ENCODE measurements at places on chromosomes 2 and 18.

DNA sequence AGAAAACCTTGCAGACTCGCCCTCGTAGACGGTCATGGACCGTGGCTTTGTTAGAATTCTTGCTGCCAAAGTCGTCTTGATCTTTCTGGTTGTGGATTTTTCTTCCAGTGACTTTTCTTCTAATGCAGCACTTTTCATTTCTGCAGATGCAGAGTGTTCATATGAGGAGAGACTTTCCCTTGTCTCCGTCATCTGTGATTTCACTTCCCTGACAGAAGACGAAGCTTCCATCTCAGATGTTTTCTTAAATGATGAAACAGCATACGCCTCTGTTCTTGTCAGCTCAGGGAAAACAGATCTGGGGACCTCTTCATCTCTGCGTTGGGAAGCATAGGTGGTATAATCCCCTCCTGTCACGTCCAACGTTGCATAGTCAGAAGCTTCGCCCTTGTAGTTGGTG is 50.9 kb downstream of the PLEKHA3 start:
- DNase-seq = no peak

DNA sequence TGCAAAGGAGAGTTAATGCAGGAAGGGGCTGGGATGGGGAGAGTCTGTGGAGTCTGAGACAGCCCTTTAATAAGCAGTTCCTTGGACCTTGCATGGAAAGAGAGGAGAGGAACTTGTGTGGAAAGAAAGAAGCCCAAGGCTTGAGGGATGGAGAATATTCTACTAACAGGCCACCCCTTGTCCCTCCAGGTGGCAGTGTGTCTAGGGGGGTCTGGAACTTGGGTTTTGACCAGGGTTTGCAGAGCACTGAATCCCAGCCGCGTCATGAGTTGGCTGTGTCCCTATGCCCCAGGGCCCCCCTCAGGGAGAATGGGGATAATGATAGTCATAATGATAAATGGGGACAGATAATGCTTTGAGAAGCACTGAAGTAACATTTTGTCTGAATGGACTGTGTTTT is 15.0 kb downstream of the TCF7L1 start:
- DNase-seq = no peak

DNA sequence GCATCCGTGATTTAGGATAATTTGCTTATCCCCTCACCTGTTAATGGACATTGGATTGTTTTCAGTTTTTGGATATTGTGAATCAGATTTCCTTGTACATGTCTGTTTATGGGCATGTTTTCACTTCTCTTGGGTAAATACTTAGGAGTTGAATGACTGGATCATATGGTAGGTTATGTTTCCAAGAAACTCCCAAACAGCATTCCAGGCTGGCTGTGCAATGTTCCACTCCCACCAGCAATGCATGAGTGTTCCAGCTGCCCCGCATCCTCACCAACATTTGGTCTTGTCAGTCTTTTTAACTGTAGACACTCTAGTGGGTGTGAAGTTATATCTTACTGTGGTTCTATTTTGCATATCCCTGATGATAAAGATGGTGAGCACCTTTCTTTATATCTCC is 8.9 kb upstream of the LRRFIP1 start:
- DNase-seq = no peak

GRCh38 chr18:72502671-72503431 is 41.3 kb downstream of the CBLN2 start:
- no peak for DNase-seq

GRCh38 chr2:68274022-68274421 is 21.7 kb upstream of the PPP3R1 start:
- no peak for DNase-seq

DNA sequence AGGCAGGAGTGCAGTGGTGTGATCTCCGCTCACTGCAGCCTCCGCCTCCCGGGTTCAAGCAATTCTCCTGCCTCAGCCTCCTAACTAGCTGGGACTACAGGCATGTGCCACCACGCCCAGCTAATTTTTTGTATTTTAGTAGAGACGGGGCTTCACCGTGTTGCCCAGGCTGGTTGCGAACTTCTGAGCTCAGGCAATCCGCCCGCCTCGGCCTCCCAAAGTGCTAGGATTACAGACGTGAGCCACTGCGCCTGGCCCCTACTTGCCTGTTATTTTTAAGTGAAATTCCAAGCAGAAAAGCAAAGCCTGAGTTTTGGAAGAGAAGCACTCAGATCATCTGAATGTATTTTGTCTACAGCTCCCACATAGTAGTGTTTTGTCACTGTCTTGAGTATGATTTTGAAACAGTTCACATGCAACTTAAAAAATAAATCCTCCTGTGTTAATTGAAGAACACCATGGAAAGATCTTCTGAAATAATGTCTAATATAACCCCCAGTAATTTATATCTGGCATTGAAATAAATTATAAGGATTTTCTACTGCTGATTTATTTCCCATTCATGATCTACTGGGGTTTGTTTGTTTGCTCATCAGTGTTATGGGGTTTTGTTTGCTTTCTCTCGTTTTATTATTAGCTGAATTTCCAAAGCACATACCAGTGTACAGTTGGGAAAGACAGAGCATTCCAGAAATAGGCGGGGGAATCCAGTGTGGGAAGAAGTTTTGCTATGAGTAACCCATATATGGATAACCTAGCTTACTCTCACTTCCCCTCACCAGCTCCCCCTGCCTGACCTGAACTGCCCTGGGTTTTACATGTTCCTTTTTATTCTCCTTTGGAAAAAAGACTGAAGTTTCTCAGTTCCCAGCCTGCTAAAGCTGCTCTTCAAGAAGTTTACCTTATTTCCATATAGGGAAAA is 80.1 kb upstream of the MAP3K20 start:
- no peak for DNase-seq

GRCh38 chr2:30688956-30689401 is 118.3 kb downstream of the CAPN13 start:
- no peak for DNase-seq

- DNase-seq = peak; percentile 73
Measured at GRCh38 chr2:29012211-29012681, 31.1 kb downstream of the TOGARAM2 start.

GRCh38 chr2:200184748-200185627 is 121.5 kb upstream of the SPATS2L start:
- no peak for DNase-seq

- peak; percentile 36 for DNase-seq
Measured at GRCh38 chr2:237143118-237143517, 57.4 kb downstream of the COPS8 start.

- DNase-seq = no peak
Measured at GRCh38 chr2:163613266-163613731, 122.5 kb downstream of the FIGN start.

DNA sequence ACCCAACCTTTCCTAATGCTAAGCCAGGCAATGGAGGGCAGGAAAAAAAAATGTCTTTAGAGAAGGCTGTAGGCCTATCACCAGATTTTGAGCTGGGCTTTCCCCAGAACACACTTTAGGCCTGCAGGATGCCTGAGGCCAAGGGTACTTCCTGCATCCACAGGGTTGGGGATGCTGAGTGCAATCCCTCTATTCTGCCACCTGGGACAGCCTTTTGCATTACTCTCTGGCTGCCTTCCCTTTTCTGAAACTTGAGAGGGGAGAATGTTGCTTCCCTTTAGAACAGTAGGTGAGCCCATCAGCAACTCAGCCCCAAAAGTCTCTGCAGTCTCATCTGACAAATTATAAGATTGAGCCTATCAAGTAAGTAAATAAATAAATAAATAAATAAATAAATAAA is 195.2 kb downstream of the SLC8A1 start:
- no peak for DNase-seq

DNA sequence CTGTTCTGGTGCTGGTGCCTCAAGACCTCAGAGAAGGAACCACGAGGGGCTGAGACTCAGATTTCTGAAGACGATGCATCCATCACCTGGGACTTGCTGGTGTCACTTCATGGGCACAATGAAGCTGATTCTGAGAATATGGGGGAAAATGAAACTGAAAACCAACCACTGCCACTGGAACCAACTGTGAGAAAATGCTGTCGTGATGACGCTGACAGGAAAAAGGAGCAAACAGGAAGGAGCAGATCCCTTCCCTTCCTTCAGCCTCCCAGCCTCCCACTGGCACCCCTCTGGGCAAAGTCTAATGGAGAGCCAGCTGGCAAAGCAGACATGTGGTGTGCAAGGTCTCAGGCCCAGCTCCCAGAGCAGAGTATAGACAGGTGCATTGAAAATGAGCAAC is 109.7 kb downstream of the FOXI3 start:
- no peak for DNase-seq

- DNase-seq = no peak
Measured at GRCh38 chr2:28506112-28506910, 10.5 kb downstream of the PLB1 start.

- DNase-seq = no peak
Measured at GRCh38 chr2:233973786-233974185, 56.6 kb downstream of the TRPM8 start.

DNA sequence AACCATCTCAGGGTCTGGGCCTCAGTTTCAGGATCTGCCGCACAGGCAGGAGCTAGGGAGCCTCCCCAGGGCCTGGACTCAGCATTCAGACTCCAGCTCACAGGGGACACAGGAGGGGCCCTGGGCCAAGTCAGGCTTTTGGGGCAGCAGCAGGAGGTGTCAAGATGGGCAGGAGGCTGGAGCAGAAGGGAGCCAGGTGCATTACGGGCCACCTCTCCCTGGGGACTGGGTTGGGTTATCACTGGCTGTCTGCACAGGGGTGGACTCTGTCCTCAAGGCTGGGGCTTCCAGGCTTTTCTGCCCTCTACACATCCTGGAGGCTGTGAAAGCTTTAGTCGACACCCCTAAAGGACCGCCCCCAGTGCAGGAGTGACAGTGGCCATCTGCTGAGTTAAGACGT is 20.0 kb downstream of the AQP12A start:
- DNase-seq = no peak

- no peak for DNase-seq
Measured at GRCh38 chr2:154850532-154850931, 152.0 kb downstream of the KCNJ3 start.

DNA sequence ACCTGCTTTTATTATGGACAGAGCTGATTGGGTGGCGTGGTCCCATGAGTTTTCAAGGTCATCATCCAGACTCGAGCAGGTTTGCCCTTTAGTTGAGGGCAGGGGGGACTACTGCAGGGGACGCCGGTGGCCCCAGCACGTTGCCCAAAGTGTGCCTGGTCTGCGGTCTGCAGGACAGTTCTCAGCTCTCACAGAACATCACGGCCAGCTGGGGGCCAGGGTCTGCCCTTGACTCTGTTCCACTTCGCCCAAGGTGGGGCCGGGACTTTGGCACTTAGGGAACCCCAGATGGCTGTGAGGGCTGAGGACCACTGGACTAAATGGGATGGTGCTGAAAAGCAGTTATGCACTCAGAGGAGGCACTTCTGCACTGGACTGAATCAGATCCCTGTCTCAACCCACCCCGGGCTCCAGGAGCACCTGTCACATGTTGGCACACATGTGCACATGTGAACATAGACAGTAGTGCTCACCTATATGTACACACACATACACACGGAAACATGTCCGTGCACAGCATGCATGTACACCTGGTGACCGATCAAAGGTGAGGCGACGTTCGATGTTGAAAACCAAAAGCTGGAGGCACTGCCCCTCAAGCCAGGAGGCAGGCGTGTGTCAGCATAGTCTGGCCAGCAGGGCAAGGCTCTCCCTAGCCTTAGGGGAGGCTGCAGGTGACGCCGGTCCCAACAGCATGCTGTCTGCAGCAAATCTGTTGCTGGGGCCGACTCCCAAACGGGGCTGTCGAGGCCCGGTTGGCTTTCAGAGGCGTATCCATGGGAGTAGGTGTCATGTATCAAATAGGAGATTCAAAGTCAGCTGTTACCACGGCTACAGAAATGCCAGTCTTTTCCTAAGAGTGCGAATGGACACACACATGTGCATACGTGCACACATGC is 10.2 kb downstream of the ANO7 start:
- DNase-seq = no peak

- no peak for DNase-seq
Measured at GRCh38 chr2:74551530-74551929, 2.2 kb downstream of the LOXL3 start.

GRCh38 chr2:241777170-241777685 is 606 bp downstream of the GAL3ST2 start:
- DNase-seq = no peak

DNA sequence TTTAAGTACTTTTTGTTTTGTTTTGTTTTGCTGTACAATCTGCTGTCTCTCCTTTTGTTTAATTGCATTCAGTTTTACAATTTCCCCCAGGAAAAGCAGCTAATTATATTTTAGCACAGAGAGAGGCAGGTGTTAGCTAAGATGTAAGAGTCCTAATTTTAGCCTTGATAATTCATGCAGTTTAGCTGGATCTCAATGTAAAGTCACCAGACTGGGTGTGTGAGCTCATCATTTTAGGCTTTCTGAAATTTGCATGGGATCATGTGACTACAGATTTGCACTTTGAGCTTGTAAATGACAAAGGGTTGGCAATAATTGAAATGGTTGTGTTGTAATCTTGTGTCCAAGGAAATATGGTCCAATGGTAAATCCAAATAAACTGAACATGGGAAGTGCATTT is 68.5 kb downstream of the ETAA1 start:
- no peak for DNase-seq

DNA sequence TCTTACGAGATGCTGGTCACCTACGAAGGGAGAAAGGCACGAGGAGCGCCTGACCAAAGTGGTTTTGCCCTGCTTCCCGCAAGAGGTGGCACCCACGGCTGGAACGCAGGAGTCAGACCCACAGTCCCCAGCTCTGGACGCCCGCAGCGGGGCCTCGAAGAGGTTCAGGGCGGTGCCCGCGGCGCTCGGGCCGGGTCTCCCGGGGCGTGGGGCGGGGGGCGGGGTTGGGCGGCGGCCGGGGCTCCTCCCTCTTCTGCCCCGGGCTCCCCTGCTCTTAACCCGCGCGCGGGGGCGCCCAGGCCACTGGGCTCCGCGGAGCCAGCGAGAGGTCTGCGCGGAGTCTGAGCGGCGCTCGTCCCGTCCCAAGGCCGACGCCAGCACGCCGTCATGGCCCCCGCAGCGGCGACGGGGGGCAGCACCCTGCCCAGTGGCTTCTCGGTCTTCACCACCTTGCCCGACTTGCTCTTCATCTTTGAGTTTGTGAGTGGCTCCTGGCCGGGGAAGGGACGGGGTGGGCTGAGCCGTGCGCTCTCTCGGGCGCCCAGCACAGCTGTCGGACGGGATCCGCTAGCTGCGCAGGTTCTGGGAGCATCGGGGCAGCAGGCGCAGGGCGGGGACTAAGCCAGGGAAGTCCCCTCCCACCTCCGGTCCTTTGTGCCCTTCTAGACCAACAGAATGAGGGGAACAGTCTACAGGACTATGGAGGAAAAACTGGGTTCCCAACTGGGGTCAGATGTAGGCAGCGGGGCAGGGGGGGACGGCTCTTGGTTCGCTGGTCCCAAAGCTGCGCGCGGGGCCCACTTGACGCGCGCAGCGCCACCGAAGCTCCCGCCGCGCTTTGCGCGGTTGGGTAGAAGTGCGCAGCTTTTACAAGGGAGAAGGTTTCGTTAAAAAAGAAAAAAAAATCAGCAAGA is at the start of gene MAL:
Gene MAL (plus strand): TSS at position 303 of the 914 bp plus-strand sequence. CDS start 85 bp downstream, at position 388.
- DNase-seq = peak; percentile 58

DNA sequence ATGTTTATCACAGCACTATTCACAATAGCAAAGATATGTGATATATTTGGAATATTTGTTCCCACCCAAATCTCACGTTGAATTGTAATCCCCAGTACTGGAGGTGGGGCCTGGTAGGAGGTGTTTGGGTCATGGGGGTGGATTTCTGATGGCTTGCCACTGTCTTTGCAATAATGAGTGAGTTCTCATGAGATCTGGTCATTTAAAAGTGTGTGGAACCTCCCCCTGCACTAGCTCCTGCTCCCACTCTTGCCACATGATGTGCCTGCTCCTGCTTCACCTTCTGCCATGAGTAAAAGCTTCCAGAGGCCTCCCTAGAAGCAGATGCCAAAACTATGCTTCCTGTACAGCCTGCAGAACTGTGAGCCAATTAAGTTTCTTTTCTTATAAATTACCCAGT is 72.2 kb upstream of the DYNC1I2 start:
- no peak for DNase-seq
